ENCODE measurements at places on chromosomes 4 and X.

- no peak for DNase-seq
Observed at GRCh38 chrX:26925088-26925487, 538.1 kb downstream of the PPP4R3C start.

GRCh38 chr4:2874861-2875260 lies 31.2 kb downstream of the ADD1 start:
- no peak for DNase-seq

DNA sequence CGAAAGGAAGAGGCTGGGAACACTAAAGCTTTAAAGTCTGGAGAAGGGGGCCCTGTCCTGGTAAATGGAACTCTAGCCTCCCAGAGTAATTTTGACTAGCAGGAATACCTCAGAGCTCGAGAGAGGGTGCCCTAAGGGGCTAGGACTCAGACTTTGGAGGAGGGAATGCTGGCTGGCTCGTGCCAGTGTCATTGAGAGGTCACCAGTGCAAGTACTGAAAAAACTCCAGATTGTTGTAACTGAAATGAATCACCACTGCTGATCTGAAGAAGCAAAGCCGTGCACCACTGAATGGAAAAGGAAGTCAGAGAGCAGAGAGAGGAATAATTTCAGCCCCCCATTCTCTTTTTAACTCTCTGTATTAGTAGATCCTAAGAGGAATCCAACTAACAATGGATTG lies 690.2 kb downstream of the FAT4 start:
- no peak for DNase-seq

- no peak for DNase-seq
Observed at GRCh38 chrX:92270936-92271855, 492.0 kb downstream of the PCDH11X start.

DNA sequence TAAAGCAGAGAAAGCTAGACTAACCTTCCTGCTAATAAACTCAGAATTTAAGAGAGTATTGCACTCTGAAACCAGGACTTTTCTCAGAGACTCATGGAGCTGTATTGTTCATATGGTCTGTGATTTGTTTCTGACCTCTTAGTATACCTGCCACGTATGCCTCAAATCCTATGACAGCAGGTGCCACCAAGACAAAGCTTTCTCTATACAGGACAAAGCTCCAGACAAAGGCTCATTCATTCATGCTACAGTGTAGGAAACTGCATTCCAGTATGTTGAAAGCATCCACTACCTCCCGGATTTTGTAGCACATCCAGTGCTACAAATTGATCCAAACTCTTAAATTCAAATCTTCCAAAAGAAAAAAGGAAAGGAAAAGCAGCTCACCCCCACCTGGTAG lies 178.3 kb downstream of the CHIC2 start:
- DNase-seq = no peak

GRCh38 chrX:107731831-107732502 lies 43.6 kb downstream of the TSC22D3 start:
- DNase-seq = peak; percentile 68

- DNase-seq = no peak
Observed at GRCh38 chr4:6884341-6884870, 25.2 kb upstream of the TBC1D14 start.

DNA sequence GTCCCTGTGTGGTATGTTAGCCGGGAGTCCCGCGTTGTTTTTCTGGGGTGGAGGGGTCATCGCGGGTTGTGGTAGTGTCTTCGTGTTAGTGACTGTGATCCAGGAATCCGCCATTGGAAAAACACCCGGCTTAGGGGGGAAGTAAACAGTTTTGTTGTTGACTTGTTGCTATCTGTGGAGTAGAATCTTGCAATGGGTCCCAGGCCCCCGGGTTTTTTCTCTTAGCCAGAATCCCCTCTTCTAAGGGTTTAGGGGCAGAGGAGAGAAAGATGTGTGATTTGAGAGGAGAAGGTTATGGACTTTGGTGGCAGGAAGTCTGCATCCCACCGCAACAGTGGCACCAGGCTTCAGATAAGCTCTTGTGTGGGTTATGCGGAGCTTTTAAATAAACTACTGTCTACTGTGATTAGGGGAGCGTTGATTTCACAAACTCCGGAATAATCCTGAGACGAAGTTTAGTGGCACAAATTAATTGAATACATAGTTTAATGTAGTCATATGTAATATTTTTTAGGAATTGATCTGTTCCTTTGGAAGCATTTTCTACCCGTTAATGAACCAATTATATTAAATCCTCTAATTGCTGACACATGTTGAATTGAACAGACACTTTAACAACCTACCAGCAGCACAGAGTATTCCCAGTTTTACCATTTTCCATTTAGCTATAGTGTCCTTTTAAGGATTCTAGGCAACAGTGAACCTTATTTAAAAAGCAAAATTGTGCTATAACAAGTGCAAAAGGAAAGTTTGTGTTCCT lies 1.4 kb downstream of the DDX3X start:
- peak; percentile 3 for DNase-seq

- DNase-seq = no peak
Observed at GRCh38 chr4:70183168-70183939, 12.2 kb upstream of the ODAM start.

GRCh38 chr4:52192721-52193135 lies 141.6 kb downstream of the SPATA18 start:
- DNase-seq = no peak

DNA sequence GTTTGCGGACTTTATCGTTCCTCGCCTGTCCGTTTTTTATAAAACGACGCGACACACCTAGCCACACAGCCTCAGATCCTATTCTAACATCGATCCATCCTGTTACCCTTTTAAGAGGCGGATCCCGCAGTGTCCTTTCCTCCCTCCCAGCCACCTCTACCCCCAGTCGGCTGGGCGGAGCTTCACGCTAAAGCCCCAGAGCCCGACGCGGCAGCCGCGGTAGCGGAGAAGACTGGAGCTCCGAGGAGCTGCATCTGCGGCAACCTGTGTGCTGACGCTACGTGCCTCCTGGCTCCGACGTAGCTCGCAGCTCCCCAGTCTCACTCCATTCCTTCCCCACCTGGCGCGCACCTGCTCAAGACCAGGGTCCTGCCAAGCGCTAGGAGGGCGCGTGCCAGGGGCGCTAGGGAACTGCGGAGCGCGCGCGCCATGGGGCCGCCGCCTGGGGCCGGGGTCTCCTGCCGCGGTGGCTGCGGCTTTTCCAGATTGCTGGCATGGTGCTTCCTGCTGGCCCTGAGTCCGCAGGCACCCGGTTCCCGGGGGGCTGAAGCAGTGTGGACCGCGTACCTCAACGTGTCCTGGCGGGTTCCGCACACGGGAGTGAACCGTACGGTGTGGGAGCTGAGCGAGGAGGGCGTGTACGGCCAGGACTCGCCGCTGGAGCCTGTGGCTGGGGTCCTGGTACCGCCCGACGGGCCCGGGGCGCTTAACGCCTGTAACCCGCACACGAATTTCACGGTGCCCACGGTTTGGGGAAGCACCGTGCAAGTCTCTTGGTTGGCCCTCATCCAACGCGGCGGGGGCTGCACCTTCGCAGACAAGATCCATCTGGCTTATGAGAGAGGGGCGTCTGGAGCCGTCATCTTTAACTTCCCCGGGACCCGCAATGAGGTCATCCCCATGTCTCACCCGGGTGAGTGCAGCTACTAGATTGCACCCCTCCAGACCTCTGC lies at the start of gene RNF128:
Gene RNF128, plus strand, starts transcription at position 217 of the 953 bp plus-strand sequence. Its CDS starts 213 bp downstream, at position 430.
- peak; percentile 43 for DNase-seq

GRCh38 chr4:143397887-143398286 lies 61.2 kb downstream of the GAB1 start:
- DNase-seq = no peak
